ENCODE measurements at places on chromosomes 1 and 21.

GRCh38 chr1:203351037-203351625, at the start of gene FMOD:
TSS of gene FMOD (minus strand) at chr1:203351122. CDS start at chr1:203348270, 2,852 bp downstream.
- DNase-seq: peak; percentile 33

DNA sequence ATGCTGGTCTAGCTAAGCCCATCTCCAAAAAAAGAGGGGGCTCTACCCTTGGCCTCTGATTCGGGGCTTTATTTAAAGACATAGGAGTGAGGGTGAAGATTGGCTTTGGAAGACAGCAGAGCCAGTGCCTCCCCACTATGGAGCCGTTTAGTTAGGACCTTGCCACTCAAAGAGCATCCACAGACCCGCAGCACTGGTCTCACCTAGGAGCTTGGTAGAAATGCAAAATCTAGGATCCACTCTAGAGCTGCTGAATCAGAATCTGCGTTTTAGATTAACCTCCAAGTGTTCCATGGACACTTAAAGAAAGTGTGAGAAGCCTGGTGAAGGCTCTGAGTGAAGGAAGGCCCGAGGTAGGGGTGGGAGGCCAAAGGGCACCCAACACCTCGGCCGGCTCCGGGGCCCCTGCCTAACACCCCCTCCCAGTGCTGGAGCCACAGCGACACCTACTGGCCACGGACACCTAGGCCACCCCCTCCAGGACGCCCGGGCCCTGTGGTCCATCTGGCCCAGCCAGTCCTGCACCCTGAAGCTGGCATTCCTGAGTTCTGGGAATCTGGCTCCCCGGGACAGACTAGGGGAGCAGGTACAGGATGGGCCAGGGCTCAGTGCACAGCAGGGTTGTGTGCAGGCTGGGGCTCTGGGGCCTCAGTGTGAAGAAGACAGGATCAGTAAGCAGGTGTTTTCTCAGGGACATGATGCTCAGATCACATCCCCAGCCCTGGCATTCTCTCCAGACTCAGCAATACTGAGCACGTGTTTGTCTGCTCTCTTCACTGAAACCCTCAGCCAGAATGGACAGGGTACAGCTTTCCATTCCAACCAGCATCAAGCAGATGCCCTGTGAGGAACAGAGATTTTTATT, 79.2 kb downstream of the TMEM53 start:
- peak; percentile 49 for DNase-seq

DNA sequence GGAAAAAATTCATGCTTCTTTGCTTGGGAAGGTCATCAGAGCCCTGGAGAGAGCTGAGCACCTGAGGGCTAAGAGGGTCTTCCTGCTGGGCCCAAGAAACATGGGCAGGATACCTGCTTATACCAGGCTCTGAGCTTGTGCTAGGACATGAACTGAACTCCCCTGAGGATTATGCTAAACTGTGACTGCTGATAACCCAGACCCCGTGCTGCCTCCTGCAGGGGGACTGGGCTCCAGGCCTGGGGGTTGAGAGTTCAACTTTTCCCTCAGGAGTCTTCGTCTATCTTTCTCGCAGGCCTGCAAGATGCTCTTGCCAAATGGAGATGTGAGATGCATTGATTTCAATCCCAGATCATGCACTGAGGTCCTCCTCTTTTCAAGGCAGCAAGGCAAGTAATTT, 368.5 kb downstream of the HHAT start:
- DNase-seq: no peak

- no peak for DNase-seq
These were observed 86.7 kb upstream of the MARK1 start for GRCh38 chr1:220441211-220441610.

DNA sequence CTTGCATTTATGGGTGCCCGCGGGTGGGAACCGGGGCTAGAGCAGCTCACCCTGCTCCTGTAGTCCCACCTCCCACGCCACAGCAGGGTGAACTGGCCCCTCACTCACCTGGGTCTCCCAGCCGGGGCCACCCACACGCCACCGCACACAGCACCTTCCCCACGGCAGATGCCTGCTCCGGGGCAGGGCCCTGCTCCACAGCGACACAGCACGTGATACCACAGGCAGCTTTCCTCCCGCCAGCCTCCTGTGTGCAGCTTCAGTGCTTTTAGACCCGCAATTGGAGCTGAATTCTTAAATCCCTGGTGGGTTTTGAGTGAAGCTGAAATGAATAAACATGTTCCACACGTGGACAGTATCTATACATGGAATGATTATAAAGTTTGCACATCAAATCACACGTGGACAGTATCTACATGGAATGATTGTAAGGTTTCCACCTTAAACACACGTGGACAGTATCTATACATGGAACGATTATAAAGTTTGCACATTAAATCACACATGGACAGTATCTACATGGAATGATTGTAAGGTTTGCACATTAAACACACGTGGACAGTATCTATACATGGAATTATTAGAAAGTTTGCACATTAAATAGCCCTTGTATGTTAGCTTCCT, 93.1 kb upstream of the COL6A1 start:
- no peak for DNase-seq

DNA sequence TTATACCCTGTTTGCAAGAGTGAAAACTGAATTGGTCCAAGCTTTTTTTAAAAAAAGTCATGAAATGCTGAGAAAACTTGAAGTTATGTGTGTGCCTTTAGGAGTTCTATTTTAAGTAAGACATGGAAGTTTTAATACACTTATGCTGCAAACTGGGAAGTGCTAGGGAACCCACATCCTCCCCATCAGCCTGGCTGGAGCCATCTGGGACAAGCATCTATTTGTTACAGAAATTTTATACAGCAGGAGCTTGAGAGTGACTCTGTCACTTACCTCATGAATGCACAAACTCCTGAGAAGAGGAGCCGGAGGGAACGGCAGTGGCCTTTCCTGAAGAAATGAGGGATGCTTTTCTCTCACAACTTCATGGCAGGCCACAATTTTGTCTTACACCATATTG, 78.2 kb upstream of the SLC44A3 start:
- DNase-seq: no peak

GRCh38 chr1:226131639-226132038, 54.9 kb downstream of the ACBD3 start:
- DNase-seq: no peak

GRCh38 chr1:198333744-198334143, 176.9 kb downstream of the NEK7 start:
- DNase-seq: peak; percentile 62

- no peak for DNase-seq
These were observed 14.4 kb downstream of the SPOCD1 start for GRCh38 chr1:31801458-31801857.

DNA sequence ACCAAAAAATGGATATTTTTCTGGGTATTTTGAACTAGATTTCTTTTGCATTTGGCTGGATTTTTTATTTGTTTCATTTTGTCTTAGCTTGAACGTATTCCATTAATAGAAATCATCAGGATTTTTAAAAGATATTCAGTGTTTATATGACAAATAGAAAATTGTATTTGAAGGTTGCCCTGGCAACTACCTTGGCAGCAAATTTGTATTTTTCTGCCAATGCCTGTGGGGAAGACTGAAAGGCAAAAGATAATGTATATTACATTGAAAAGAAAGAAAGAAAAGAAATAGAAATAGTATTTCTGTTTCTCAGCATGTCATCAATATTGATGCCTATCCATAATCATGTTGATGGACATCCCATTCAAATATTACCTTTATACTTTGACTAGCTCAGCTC, 16.8 kb downstream of the VCAM1 start:
- DNase-seq: peak; percentile 35

GRCh38 chr1:114669562-114670082, at the start of gene DENND2C:
TSS of gene DENND2C (minus strand) at chr1:114670049. CDS start at chr1:114625984, 44,065 bp downstream.
- no peak for DNase-seq

DNA sequence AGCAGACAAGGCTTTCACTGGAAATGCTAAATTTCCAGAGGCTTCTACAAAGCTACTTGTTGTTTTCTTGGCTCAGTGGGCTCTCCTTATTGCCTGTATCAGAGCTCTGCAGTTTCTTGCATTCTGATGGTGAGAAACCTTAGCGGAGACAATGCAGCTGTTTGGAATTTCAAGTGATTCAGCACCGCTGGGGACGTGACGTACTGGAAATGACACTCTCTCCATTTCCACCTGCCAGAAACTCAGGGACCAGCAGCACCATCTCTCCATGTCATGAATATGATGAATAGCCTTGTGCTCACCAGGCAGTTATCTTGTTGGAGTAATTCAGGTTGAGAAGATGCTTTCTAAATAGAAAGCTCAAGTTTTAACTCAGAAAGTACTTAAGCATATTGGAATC, 497.2 kb upstream of the DEPDC1 start:
- no peak for DNase-seq

DNA sequence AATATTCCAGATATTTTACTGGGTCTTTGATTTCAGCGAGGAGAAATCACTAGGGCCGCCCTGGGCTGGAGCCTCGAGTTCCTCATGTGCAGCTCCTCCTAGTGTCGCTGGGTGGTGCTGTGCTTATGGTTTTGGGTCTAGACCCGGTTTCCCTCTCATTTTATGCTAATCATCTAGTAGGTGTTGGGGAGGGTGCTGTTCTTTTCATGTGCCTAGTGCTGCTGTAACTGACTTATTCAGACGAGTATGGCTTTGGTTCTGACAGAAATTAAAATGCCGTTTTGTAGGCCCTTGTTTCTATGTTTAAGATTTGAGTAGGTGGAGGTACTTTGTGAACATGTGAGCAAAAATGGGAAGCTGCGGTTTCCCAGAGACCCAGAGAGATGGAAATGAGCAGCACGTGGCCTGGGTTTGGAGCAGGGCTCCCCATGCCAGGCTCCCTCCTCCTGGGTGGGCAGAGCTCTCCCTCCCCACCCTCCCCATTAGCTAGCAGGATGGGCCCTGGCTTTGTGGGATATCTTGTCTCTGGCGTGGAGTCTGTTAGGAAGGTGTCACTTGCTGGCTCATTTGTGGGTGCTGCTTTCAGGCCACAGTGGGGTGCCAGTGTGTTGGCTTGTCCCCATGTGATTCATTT, 74.0 kb upstream of the GPR88 start:
- DNase-seq: peak; percentile 71

DNA sequence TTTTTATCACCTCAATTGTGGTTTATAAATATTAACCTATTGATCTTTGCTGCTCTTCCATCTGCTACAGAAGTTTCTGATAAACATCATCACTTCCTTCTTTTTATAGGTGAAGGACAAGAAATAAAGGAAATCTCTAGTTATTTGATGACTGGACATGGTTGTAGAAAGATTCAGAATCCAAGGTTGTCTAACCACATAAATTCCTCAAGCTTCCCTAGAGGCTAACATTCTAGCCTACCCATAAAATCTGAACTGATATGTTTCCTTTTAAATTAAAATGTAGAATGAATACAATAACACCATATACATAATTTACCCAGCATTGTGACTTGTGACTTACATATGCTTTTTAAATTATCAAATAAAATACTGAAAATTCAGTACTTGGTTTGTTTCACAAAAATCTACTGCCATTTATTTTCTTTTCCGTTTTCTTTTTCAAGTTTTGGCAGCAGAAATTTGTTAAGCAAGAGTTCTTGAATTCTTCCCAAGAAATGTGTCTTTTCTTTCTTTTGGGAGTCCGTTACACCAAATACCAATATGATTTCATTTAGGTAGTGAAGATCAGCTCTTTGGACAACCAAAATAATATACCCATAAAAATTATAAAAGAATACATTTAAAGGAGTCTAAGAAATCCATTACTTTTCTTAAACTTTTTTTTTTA, 513.2 kb upstream of the ADGRL2 start:
- peak; percentile 53 for DNase-seq

DNA sequence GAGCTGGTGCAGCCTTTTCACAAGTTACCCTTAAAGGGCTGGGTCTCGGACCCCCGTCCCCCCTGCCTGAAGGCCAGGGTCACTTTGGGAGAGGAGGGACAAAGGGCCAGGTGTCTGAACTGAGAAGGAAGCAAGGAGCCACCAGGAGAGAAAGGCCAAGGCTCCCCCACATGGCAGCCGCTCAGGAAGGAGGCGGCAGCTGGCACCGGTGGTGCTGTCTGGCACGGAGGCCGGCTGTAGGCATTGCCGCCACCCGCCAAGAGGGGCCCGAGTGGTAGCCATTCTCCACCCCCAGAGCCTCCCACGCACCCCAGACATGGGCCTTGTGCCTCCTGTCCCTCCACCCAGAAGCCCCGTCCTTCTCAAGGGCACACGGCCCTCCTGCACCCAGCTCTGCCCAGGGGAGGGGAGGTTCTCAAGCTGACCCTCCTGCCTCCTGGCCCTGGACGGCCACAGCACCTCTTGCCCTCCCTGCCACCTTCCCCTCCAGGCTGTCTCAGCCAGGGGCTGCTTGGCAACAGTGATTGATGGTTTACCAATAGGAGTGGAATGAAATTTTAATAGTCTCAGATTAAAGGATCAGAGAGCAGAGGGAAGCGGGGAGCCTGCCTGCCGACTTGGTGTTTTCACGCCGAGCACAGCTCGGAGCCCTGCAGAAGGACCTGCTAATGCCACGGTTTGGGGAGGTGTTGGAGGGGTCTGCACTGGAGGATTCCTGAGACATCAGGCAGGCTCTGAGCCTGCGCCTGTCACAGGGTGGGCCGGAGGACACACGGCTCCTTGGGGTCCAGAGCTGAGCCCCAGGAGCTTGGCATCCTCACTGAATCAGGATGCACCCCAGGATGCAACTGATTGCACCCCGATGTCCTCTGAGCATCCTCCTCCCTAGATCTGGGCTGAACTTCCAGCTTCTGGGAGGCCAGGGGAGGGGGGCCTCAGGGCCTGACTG, 211.9 kb upstream of the VAMP3 start:
- no peak for DNase-seq

DNA sequence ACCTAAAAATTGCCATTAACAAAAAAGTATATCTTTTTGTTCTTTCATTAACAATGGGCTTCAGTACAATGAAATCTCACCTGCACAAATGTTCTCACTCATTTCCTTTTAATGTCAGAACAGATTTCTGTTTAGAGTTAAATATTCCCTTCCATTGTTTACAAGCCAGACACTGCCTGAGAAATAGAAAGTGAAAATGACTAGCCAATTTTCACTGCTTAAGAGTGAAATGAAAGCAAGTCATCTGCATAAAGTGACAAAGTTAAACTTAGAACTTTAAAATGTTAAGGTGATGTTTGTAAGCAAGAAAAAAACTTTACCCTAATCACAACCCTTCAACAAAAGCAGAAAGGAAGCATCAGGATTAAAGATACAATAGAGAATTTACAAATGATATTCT, 27.5 kb downstream of the COA6 start:
- no peak for DNase-seq

Data from fibroblast of upper back skin (primary cell).